ENCODE measurements at places on chromosomes 11 and 22. TPM values are rescaled to one million over a fixed set of nuclear protein-coding genes. Genes with fewer than 3 reads are reported as not detected.

The MYO18B gene
- 0.22 TPM for total RNA-seq

The TOMT gene
- not detected for total RNA-seq

The VSTM5 gene
- total RNA-seq, result not detected

The PHF21B gene
- not detected for total RNA-seq

The C11orf52 gene
- not detected for total RNA-seq

GRCh38 chr11:13135385-13136271 is 126.5 kb downstream of the RASSF10 start:
- DNase-seq, result no peak

DNA sequence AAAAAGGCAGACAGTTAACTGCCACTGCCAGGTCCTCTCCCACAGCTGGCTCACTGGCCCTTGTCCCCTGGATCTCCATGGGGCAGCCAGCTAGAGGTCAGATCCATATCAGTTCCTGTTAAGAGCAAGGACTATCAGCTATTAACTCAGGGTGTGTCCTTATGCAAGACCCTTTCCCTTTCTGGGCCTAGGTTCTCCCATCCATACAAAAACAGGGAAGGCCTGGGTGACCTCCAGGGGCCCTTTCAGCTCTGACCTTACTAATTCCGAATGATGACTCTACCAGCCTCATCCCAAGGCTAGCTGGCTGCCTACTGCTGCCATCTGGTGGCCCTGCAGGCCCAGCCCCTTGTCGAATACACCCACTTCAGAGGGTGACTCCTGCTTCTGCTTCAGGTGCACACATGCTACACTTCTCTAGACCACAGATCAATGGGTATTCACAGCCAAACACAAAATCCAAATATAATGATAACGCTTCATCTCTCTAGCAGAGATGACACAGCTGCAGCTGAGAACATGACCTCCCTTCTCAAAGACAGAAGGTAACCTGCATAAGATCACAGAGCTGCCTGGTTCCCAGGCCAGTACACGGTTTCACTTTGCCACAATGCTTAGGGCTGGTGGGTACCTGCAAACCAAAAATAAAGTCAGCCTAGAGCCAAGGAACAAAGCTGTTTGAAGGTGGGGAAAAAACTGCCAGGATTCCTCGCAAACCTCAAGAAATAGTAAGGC is 34.1 kb downstream of the SERGEF start:
- DNase-seq, result peak; percentile 38

- DNase-seq, result no peak
These were observed 61.4 kb upstream of the KIRREL3 start for GRCh38 chr11:127061947-127062346.

- no peak for DNase-seq
These were observed 29.6 kb downstream of the SNX19 start for GRCh38 chr11:130886704-130887103.

- DNase-seq, result no peak
These were observed 69.8 kb downstream of the GRIK4 start for GRCh38 chr11:120581313-120581712.

GRCh38 chr11:117220568-117220967 is 11.3 kb downstream of the PCSK7 start:
- DNase-seq, result no peak

GRCh38 chr11:102946237-102946636 is 9.3 kb downstream of the MMP13 start:
- DNase-seq, result no peak

DNA sequence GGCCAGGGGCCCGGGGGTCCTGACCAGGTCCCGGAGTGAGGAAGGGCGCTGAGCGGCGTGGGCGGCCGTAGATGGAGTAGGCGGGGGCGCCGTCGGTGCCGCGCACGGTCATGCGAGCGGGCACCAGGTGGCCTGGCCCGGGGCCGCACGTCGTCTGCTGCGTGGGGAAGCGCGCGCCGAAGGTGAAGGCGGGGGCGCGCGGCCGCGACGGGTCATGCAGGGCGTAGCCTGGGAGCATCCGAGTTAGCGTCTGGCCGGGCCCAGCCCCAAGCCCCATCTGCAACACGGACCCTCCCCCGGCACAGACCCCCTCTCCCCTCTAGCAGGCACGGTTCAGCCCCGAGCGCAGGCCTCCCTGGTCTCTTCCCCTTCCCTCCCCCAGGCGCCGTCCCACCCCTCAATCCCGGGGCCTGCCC is 1.7 kb upstream of the TYMP start:
- peak; percentile 87 for DNase-seq

GRCh38 chr11:128714881-128715280 is 21.0 kb downstream of the FLI1 start:
- peak; percentile 54 for DNase-seq

GRCh38 chr11:76610371-76610770 is 60.2 kb downstream of the LRRC32 start:
- DNase-seq, result no peak

- DNase-seq, result no peak
These were observed 11.5 kb downstream of the CCDC117 start for GRCh38 chr22:28783786-28784671.

All from activated CD4-positive, alpha-beta memory T cell treated with anti-CD3 and anti-CD28 coated beads for 36 hours (primary cell).